Fibroblast of skin of back (primary cell): ENCODE measurements at places on chromosomes 5 and 9.

DNA sequence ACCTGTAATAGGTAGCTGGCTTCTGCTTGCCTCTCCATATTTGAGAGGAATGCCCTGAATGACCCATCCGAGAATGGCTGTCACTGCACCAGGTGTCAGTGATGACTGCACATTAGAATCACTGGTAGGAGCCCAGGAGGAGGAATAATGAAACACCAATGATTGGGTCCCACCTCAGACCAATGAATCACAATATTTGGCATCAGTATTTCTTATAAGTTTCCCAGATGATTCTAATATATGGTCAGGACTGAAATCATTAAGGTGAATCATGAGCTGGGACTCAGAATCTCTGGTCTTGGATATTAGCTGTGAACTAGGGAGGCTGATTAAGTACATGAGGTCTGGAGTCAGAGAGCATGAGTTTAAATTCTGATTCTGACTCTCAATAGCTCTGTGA is 23.4 kb downstream of the ARSB start:
- no peak for DNase-seq

DNA sequence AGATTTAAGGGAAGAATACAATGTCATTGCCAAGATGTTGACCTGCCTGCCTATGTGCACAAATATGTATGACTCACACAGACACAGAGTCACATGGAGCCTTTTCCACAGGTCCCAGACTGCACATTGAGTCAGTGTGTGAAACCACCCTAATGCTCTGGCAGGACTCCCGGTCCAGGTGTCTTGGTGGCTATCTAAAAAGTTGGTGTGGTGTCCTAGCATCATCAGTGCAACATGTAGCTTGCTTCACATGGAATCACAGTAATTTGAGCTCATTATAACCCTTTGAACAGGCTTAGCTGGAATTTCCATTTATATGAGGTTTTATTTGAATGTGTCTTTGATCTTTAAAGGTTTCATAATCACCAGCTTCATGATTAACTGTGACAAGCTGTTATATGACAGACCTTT is 10.7 kb downstream of the IFNA5 start:
- peak; percentile 12 for DNase-seq

GRCh38 chr5:59792983-59793585 is 100.4 kb downstream of the PDE4D start:
- DNase-seq, result peak; percentile 92

GRCh38 chr5:16902846-16903245 is 33.2 kb downstream of the MYO10 start:
- DNase-seq, result no peak

DNA sequence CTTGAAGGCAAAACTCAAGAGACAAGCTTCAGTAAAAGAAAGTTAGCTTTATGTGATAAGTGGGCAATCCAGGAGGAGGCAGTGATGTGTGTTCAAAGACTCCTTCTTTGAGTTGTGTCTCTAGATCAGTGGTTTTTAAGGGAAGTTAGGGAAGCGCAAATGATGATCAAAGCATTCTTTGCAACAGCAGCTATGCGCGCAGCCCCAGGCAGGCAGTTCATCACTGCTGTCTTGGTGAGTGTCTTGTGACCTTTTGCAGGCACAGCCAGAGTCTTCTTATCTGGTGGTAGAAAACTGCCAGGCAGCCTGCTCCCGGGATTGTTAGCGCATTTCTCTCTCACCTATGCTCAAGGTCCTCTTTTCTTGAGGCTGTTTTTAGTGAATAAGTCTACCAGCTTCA is 40.3 kb upstream of the CLK4 start:
- no peak for DNase-seq

GRCh38 chr5:176810081-176810597 is at the start of gene UNC5A:
UNC5A (plus strand) TSS chr5:176810559; CDS start chr5:176810751, 192 bp downstream.
- DNase-seq, result peak; percentile 43

- peak; percentile 15 for DNase-seq
Measured at GRCh38 chr5:129249886-129250285, 155.3 kb downstream of the ISOC1 start.

DNA sequence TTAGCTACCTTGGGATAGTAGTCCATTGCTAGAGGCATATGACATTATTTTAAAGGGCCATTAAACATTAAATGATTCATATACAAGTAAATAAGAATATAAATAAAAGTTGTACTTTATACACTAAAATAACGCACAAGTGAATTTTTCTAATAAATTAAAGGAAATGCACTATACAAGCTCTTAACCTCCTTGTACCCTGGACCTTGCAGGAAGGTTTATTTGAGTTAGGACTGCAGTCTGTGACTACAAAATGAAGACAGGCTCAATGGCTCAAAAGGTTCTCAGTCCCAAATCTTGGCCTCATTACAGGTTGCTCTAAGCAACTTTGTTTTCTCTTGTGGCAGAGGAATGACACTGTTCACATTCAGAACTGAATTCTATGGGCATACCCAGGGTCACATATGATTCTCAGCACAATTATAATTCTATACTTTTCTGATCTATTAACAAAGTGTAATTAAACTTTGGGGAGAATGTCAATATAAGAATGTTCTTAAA is 34.4 kb downstream of the FEM1C start:
- no peak for DNase-seq

DNA sequence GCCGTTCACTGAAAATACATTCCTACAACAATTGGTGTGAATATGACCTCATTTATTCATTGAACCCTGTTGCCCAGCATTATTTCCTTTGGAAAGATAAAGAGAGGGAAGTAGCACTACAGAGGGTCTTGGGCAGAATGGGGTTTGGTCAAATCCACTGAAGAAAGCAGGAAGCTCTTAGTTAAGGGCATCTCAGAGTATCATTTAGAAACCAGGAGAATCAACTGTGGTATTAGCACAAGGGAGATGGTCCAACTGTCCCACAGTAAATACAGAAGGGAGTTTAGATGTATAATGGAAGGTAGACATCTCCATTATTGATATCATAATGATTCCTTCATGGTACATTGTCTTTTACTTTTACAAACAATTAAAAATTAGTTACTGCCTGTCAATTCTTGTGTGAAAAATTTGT is 47.1 kb downstream of the LIX1 start:
- no peak for DNase-seq

DNA sequence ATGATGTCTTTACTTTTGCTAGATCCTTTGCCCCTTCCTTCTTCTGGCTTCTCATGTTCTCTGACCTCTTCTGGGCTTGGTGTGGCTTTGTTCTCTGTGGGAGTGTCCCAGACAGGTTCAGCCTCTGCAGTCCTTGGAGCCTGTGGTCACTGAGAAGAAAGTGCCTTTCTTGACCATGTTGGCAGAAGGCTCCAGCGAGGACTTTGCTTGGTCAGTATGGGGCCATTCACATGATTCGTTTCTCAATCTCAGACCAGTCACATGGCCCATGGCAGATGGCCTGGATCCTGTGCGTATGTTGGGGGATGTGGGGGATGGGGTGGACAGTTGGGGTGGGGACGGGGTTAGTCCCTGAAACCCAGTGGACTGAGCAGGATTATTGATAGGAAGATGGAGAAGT is 274.1 kb downstream of the ARHGAP26 start:
- no peak for DNase-seq

DNA sequence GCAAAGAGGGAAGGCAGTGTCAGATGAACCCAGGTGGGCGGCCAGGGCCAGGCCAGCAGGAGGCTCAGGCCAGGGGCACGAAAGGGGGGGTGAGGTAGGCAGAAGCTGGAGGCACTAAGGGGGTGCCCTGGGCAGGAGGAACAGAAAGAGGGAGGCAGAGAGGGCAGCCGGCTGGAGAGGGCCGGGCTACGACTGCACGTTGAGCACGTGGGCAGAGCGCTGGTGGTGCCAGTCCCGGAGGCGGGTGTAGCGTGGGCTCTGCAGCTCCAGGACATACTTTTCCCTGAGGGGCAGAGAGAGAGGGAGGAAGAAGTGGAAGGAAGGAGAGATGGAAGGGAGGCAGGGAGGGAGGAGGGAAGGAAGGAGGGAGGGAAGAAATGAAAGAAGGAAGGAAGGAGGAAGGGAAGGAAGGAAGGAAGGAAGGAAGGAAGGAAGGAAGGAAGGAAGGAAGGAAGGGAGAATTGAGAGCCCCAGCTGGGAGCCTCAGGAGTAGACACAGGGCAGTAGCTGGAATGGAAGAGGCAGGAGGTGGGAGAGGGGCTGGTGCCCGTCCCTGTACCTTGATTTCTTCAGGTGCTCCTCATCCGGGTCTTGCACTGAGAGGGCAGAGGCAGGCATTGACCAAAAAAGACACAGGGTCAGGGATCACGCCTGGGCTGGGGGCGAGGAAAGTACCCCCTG is 7.0 kb downstream of the PDLIM7 start:
- DNase-seq, result no peak

DNA sequence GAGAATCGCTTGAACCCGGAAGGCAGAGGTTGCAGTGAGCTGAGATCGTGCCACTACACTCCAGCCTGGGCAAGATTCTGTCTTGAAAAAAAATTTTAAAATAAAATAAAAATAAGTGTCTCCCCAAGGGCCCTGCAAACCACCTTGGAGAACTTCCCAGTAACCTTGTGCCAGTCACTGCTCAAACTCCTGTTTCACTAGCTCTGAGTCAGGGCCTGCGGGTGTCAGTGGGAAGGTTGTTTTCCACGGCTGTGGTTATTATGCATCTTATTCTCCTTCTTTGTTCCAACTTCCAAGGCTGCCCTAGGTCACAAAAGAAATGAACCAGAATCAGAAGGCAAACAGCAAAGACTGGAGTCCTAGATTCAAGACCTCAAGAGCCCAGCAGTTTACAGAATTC is 246.7 kb downstream of the ADAMTSL1 start:
- DNase-seq, result no peak

DNA sequence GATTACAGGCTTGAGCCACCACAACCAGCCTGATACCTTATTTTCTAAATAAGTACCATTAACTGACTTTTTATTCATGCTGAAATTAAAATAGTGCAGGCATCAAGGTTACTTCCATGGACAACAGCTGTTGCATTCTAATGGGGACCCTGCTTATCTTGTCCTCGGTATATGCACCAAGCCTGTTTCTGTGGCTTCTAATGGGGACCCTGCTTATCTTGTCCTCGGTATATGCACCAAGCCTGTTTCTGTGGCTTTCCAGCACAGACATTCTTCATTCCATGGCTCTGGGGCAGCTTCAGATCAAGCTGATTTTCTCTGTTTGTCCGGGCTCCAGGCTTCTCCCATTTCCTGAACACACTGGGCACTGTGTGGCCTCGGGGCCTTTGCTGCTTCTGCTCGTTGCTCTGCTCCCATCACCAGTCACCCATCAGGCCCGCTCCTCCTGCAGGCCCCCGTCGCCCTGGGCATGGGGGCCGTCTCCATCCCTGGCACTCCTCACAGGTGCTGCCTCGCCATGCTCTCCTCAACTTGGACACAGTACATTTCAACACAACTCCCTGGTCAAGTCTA is 30.7 kb downstream of the ZNF354A start:
- DNase-seq, result no peak

- no peak for DNase-seq
Measured at GRCh38 chr9:69689991-69690538, 17.9 kb upstream of the APBA1 start.

DNA sequence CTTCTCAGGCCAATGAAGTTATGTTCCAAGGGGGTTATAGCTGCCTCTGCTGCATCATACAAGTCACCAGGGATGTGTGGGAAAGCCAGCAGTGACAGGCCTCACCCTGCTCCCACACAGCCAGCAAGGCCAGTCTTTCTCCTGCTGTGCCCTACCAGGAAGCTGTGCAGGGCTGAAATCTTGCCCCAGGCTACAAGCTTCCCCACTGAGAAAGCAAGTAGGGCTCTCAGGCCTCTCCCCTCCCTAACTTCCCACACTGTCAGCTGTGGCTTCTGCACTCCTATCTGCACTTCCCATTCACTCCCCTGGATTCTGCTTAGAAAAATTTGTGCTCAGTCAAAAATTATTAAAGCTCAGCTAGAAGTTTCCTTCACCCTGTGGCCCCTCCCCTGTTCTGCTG is 611.2 kb upstream of the ZNF608 start:
- DNase-seq, result peak; percentile 44

DNA sequence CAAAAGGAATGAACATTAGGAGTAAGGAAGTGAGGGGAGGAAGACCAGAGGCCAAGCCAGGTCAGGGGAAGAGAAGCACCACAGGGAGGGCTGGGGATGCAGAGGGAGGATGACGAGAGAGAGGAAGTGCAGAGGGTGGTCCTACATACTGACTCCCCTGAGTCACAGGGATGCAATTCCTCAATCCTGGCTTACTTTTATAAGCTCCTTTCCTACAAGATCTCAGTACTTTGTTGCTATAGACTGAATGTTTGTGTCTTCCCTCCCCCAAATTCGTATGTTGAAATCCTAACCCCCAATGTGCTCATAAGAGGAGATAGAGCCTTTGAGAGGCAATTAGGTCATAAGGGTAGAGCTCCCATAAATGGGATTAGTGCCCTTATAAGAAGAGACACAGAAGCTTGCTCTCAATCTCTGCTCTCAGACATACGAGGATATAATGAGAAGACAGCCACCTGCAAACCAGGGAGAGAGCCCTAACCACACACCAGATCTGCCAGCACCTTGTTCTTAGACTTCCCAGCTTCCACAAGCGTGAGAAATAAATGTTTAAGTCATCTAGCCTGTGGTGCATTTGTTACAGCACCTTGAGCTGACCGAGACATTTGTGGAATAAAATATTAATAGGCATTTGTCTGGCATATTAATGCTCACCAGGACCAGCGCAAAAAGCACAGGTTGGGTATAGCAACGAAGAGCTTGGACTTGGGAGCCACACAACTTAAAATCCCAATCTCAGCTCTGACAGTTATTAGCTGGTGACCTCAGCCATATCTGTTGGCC is 33.4 kb downstream of the GCNT4 start:
- DNase-seq, result peak; percentile 51

- peak; percentile 5 for DNase-seq
Measured at GRCh38 chr5:8316608-8317280, 447.8 kb downstream of the MTRR start.

- peak; percentile 66 for DNase-seq
Measured at GRCh38 chr5:14101922-14102321, 41.2 kb upstream of the TRIO start.

DNA sequence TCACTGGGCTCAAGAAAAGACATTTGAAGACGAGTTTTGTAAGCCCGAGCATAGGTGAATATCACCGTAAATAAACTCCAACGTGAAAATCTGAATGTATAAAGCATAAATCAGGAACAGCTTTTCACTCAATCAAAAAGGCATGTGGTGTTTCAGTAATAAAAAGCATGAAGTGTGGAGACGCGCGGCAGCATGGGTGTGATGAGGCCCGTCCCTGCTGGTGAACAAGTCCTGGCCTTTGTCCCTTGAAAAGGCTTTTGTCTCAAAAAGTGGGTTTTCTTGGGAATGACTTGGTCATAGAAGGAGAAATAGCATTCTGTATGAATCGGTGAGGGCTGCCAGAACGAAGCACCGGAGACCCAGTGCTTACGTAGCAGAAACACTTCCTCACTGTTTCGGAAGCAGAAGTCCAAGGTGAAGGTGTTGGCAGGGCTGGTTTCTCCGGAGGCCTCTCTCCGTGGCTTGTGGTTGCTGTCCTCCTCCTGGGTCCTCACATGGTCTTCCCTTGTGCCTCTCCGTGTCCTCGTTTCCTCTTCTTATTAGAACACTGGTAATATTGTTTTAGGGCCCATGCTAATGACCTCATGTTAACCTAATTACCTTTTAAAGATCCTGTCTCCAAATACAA is 24.9 kb downstream of the ROPN1L start:
- no peak for DNase-seq

DNA sequence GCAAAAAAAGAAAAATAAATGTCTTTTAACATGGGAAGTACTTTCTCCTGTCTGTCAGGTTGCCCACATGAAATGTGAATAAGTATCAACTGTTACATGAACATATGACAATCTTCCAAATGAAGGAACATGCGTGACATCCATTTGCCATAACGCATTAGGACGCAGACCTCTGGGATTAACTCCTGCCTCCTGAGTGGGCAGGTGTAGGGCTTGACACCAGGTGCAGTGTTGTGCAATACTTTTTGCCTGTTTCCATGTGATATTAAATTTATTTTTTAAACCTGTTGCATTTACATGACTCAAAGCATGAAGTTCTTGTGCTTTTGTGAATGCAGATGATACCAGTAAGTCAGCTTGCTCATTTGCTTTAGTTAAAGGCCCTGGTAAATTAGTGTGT is 8.7 kb upstream of the TMEM141 start:
- DNase-seq, result no peak
